ENCODE measurements at places on chromosomes 2 and 18.

GRCh38 chr2:192098814-192099491 lies 95.8 kb downstream of the TMEFF2 start:
- DNase-seq, result no peak

DNA sequence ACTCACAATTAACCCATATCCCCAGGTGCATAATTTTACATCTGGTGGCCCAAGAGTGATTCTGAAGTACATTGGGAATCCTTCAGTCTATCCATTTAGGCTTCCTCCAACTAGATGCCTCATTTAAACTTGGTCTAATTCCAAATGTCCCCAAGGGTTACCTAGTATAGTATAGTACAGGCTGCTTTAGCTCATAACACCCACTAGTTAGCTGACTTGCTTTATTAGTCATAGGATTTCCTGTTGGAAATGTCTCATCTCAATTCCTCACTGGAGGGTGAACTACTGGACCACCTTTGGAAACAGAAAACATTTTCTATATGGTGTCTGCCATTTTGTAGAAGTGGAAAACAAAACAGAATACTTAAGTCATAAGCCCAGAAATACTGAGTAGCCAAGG lies 202.5 kb upstream of the SESTD1 start:
- no peak for DNase-seq

GRCh38 chr18:58135183-58135641 lies 91.2 kb downstream of the NEDD4L start:
- DNase-seq, result no peak

GRCh38 chr18:23257686-23258565 lies 122.6 kb downstream of the CABLES1 start:
- DNase-seq, result no peak

- DNase-seq, result no peak
Observed at GRCh38 chr2:188734691-188735090, 239.5 kb upstream of the COL3A1 start.

DNA sequence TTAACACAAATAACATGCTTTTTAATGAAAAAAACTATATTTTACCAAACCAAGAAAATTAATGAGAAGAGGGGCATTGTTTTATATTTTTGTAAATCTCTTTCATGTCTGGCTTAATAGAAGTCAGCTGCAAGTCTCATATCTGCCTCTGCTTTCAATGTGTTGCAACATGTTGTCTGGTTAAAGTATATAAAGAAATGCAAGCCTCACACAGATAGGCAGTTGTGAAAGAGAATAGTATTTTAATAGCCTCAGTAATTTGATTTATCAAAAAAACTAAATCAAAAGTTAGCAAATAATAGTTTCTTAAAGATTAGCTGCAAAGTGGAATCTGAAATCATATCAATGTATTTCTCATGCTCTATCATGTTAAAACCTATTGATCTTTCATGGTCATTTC lies 52.9 kb upstream of the NCOA1 start:
- DNase-seq, result no peak

- no peak for DNase-seq
Observed at GRCh38 chr2:98509542-98510321, 65.1 kb downstream of the INPP4A start.

DNA sequence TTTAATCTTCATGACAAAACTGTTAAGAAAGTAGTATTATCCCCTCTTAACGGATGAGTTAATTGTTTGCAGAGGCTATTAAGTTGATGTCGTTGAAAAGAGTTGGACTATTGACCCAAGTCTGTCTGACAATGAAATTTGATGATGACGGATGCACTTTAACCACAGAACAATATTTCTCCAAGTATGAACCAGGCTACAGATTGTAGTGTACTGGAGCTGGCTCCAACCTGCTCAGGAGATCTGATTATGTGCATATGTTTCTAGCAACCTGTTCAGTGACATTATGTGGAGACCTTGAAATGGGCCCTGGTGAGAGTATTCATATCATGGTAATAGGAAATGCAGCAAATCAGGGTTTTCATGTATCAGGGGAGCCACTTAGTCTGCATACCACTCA lies 174.1 kb downstream of the CDH7 start:
- DNase-seq, result no peak

Measured in endothelial cell (in vitro differentiated cells).